Eye (tissue), 1 donor: ENCODE measurements at places on chromosomes 3 and 15.

- no peak for DNase-seq
Measured at GRCh38 chr3:107824822-107825371, 265.9 kb downstream of the CD47 start.

DNA sequence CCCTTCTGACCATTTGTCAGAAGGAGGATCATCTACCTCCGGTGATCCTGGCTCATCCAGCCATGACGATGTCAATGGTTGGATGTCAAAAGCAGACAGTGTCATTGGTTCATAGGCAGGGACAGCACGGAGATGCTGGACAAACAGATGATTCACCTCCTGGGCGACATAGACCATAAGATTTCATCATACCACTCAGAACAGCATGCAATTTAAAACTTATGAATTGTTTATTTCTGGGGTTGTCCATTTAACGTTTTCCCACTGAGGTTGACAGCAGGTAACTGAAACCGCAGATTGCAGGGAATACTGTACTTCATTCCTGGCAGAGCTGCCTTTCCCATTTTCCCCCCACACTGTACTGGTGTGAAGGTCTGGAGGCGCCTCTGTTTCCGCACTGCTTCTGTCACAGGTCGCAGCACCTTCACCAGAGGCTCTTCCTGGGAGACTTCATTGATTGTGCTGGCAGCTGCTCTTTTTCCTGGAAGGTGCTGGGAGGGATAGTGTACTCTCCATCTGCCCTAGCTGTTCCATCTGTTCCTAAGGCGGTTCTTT, 32.5 kb upstream of the TMOD3 start:
- DNase-seq, result peak; percentile 28

DNA sequence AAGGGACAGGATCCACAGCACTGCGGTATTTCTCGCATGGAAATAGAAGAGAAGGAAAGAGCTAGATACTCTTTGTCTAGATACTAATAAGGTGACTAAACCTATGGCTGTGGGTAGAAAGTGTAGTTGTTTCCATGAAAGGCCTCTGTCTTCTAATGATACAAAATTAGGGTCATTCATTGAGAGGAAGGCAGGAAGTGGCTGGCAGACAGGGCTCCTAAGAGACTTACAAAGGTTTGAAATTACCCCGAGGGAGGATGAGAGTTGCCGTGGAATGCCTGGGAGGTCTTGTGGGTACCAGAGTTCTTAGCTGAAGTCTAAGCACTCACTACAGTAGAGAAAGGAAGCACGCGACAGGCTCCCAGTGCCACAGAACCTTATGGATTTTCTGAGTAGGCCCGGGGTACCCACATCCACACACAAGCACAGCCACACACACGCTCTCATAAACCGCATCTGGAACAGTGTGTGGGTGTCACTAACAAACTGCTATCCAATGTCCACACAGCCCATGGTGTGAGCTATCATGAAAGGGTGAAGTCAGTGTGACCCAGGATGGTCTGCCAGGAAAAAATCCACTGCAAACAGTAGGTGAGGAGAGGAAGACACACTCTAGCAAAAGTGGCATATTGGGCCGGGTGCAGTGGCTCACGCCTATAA, 221.4 kb downstream of the FAM43A start:
- DNase-seq, result no peak

GRCh38 chr3:24003466-24003865, 58.4 kb downstream of the NR1D2 start:
- DNase-seq, result no peak

DNA sequence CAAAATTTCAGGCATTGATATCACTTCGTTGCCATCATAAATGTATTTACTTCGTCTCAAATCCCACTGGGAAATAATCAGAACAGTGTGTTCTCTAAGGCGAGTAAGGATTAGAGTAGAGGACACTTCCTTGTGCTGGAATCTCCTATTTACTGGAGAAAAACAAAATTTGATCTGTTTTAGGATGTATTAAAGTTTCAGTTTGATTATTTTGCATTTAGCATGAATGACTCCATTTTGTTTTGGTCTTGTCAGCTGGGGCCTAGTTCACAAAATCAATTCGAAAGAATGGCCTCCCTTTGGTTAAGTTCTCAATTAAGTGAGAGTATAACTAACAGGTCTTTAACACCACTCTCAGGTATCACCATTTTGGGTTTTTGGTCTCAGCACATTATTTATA, 11.7 kb upstream of the NOX5 start:
- no peak for DNase-seq
